ENCODE measurements at places on chromosomes 4 and X. TPM values are rescaled to one million over a fixed set of nuclear protein-coding genes. Genes with fewer than 3 reads are reported as not detected.
A peak's percentile ranks its signal among the peaks of the same experiment; 100 is the strongest.

DNA sequence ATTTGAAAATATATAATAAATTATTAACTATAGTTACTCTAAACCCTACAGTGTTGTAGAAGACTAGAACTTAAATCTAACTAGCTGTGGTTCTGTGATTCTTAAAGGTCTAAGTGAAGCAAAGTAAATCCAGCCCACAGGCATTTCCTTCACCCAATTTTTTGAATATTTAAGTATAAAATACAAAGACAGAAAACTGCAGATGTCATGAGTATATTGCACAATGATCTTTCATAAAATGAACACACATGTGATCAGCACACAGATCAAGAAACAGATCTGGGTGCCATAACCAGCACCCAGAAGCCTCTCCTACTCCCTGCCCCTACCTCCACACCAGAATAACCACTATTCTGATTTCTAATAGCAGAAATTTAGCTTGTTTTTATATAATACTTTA, 82.9 kb downstream of the CAMK2D start:
- DNase-seq, result no peak

DNA sequence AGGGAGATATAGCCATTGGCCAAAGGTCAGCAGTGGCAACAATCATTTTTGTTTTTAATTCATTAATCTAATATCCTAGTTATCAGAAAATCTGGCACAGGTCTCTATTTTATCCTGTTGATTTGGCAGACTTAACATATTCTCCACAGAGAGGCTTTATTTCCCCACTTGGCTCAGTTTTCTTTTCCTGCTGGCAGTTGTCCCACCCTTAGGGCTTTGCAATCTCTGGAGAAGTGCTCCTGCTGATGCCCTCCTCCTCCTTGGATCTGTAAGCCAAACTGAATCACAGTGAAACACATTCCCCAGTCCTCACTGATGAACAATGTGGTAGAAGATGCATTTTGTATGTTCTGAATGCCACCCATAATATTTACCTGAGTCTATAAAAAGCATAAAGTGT, 889.7 kb downstream of the PDHA2 start:
- no peak for DNase-seq

DNA sequence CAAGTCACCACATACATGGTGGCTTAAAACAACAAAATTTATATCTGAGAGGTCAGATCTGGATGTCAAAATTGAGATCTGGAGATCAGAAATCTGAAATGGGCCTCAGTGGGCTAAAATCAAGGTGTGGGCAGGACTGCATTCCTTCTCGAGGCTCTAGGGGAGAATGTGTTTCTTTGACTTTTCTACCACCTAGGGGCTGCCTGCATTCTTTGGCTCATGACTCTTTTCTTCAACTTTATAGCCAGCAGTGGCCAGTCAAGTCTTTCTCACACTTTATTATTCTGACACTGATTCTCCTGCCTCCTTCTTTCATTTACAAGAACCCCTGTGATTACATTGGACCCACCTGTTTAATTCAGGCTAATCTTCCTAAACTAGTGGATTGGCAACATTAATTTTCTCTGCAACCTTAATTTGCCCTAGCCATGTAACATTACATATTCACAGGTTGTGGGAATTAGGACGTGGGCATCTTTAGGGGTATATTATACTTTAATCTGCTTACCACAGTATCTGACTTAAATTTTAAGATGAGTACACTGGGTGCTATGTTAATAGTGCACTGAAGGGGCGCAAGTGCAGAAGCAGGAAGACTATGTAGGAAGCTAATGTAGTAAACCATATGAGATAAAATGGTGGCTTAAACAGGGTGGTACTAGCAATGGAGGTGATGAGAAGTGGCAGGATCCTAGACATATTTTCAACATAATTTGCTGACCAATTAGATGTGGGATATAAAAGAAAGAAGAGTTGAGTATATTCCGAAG, 188.0 kb downstream of the SLC4A4 start:
- DNase-seq, result no peak

- DNase-seq, result no peak
These were observed 40.8 kb upstream of the NUDT6 start for GRCh38 chr4:122963216-122963615.

DNA sequence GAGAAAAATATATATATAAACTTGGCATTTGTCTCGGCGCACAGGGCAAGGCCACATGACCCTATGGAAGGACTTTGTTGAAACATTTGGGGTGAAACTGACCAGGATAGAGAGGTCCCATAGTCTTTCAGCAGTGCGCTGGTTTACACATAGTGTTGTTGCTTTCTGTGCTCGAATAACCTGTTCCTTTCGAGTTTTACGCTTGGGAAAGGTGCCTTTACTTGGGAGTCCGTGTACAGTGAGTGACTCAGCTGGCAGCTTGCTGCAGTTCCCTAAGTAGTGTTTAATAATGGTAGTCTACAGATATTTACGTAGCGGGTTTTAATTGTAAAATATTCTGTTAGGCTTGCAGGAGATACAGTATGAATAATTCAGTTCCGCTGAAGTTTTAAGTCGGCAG, 578 bp downstream of the APOOL start:
- no peak for DNase-seq

DNA sequence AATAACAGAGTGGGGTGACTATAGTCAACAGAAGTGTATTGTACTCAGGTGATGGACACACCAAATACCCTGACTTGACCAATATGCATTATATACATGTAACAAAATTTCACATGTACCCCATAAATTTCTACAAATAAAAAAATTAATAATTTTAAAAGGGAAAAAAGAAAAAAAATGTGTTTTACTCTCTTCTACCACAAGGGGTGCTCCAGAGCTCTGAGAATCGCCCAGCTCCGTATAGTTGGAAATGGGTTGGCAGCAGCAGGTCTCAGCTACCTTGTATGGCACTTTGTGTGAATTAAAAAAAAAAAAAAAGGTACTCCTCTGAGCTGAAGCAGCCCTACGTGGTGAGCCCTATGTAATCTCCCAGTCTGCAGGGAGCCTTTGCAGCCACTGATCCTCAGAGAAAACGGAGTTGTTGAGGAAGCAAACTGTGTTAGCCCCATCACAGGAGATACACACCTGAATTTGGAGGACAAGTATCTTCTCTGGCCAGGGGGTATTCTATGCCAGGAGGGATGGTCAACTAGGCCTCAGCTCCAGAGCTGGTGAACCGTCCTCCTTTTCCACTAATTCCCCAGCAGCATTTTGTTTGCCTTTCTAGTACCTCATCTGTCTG, 17.2 kb upstream of the POLA1 start:
- no peak for DNase-seq

- DNase-seq, result peak; percentile 95
These were observed 36.0 kb upstream of the ARSJ start for GRCh38 chr4:114015444-114015899.

DNA sequence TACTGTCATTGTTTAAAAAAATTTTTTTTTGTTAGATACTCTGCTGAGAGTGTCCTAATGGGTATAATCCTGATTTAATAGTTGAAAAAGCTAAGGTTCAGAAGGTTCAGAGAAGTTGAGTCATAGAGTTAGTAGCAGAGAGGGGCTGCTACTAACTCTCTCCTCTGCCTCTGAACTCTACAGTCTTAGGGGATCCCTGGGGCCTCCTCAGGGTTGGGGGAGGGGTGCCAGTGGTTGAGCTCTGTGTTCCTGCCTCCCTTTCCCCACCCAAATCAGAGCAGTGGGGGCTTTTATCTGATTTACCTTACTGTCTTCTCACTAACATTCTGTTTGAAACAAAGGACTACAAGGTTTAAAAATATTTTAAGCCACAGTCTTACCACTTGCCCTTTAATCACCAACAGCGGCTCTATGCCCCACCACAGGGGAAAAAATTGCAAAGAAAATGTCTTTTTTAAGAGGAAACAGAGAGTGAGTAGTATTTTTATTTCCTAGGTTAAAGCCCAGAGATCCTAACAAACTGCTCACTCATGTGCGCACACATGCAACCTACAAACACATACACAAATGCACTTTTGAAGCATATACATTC, 102.2 kb upstream of the ATP6AP2 start:
- no peak for DNase-seq

DNA sequence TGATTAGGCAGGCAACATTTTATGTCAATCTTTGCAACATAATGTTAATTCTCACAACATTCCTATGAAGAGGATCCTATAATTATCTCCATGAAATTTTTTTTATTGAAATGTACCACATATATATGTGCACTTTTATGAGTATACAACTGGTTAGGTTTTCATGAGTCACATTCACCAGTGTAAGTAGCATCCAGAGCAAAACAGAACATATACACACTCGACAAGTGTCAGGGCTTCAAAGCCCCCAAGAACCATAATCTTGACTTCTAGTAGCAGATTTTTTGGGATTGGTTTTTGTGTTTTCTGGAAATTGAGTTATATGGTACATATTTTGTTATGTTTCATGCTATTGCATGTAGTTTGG, 62.4 kb downstream of the ARHGAP10 start:
- no peak for DNase-seq

- DNase-seq, result peak; percentile 54
These were observed 12.6 kb downstream of the BCOR start for GRCh38 chrX:40085102-40085551.

GRCh38 chrX:103488794-103489193, 30.5 kb downstream of the RAB40A start:
- DNase-seq, result no peak

DNA sequence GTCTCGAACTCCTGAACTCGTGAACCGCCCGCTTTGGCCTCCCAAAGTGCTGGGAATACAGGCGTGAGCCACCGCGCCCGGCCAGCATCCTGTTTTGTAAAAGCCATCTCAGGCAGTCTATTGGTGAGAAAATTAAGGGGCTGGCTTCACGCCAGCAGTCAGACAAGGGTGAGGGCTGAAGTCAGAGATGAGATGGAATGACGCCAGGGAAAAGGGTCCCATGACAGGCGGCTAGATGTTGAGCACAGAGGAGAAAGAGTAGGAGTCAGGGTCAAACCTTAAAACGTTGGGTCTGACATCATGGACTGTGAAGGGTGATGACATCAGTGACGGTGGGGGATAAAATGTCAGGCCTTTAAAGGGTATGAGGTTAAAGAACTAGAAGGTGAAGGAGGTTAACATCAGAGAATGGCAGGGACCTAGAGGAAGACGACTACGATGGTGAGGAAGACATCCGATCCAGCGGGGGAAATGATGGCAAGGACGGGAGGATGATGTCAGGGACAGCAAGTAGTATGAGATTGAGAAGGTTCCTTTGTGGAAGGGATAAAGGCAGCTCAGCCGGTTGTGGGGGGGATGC, 504 bp upstream of the RBM3 start:
- DNase-seq, result no peak

The CSAG2 gene
- polyA plus RNA-seq, result not detected

The MAGED4B gene
- polyA plus RNA-seq, result 58.6 TPM

The ADRA2C gene
- not detected for polyA plus RNA-seq

The RENBP gene
- 0.16 TPM for polyA plus RNA-seq

The AMOT gene
- 9.6 TPM for polyA plus RNA-seq

The CCKAR gene
- 0.27 TPM for polyA plus RNA-seq

The PCYT1B gene
- 0.10 TPM for polyA plus RNA-seq
